ENCODE measurements at places on chromosomes 12 and 14. TPM values are rescaled to one million over a fixed set of nuclear protein-coding genes. Genes with fewer than 3 reads are reported as not detected.

DNA sequence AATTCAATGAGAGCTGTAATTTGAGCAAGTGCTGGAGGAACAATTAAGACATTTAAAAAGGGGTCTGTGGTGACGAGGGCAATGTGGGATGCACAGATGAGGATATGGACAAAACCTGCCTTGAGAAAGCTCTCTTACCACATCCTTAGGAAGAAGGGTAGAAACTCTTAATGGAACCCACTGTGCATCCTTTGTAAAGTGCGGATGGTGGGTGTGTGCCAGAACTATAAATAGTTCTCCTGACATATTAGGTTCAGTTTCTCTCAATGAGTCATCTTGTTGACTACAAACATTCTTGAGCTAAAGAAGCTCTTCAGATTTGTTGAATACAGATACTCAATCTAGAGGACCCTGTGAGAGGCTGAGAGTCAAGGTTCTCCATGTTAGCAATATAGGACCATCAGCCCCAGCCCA, 106.1 kb upstream of the ANO4 start:
- DNase-seq: no peak

TMEM132C gene
- not detected for total RNA-seq

- DNase-seq: no peak
These were observed 88.4 kb downstream of the PELI2 start for GRCh38 chr14:56206596-56206995.

DNA sequence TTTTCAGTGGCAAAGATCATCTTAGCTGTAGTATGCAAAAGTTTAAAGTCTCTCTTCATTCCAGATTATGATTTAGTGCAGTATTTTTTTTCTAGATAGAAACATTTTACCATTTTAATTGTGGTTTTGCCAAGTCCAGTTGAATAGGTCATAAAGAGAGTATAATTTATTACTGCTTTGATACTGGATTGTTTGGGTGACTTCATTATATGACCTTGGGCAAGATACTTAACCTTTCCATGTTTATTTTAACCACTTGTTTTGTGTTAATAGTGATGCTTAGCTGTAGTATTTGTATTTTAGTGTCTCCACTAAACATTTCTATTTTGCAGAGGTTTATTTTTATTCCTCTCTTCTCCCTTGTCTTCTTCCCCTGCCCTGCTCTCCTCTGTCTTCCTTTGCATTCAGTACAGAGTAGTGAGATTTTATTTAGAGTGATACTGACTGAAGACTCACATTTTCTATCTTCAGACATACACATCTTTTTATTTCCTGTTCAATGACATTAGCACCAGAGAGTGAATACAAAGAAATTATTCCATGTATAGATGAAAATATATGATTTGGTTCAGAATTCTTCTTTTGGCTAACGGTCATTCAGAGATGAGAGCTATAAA, 215.2 kb downstream of the ERC1 start:
- no peak for DNase-seq

- no peak for DNase-seq
These were observed 161.6 kb downstream of the CACNA1C start for GRCh38 chr12:2214411-2214810.

DNA sequence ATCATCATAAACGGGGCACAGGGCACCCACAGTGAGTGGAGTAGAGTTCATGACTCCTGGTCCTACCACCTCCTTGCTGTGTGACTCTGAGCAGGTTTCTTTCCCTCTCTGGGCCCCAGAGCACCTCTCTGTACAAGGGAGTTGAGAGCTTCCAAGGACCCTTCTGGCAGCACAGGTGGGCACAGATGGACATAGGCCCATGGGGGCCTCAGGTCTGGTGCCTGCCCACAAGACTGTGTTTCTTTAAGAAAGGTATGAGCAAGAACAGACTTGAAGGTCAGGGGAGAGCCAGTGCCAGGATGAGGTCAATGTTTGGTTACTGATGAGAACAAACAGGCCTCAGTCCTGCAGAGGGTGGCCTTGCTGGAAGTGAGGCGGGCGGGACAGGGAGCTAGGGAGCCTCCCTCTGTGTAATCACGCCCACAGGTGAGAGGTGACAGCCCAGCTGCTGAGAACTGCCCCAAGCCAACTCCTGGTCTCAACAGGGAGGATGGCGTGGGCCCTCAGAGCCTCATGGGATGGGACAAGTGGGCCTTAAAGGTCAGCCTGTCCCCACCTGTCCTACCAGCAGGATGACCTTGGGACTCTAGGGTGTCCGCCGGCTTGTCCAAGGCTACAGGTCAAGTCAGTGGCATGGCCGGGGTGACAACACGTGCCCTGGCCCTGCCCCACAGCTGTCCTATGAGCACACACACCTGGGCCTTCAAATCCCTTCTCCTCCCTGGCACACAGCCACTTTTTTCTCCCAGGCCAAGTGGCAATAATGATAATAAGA, 49.1 kb downstream of the CCDC85C start:
- no peak for DNase-seq

DNA sequence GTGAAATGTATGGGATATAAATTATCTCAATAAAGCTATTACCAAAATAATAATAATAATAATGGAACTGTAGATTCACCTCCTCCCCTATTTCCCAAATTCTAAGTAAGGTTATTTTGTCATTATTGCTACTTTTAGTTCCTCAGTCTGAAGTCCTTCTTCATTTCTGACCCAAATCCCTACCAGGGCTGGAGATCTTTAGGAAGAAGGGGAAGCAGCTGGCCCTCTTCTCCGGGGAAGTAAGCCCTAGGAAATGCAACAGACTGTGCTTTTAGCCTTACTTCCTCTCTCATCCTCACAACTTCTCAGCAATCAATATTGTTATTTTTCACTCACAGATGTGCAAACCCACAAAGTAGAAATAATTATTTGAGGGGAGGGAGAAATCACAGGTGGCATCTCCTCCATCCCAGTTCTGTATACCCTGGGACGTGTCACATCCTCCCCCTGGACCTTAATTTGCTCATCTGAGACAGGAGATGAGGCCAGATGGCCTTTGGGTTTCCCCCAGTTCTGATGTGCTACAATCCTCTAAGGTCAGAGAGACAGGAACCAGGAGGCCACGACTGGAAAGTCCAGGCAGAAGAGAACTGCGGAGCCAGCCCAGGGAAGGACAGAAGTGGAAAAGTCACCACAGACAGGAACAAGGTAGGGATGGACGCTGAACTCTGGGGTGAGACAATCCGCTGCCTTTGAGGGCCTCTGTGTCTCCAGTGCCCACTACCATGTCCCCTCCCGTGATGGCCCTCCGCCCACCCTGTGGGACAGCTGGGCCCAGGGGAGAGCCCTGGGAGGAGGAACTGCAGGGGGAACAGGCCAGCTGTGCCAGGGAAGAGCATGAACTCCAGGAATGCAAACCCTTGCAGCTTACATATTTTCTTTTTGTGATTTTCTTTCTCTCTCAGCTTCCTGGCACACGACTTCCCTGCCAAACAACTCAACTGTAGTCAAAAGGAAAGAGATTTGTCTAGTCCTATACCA, 10.6 kb upstream of the TNFRSF1A start:
- no peak for DNase-seq

FOXN4 gene
- not detected for total RNA-seq

- DNase-seq: peak; percentile 34
These were observed 1.4 kb downstream of the KRT2 start for GRCh38 chr12:52650520-52651081.

DNA sequence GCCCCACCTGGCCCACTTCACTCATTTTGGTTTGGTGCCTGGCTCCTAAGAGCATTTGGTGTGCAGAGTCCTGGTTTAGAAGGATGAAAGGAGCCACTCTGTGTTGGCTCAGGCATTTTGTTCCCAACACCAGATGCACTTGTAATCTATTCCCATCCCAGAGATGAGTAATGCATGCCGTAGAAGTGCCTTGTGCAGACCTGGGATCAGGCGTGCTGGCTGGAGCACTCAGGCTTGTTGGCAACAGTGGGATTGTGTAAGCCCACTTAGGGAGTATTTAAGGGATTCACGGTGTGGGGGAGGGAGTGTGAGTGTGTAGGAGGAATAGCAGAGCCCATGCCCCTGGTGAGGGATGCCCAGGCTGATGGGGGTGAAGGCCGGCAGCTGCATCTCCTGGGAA, 501.5 kb upstream of the TBX3 start:
- DNase-seq: no peak

KCNA1 gene
- total RNA-seq: not detected

TOMM20L gene
- total RNA-seq: not detected

DNA sequence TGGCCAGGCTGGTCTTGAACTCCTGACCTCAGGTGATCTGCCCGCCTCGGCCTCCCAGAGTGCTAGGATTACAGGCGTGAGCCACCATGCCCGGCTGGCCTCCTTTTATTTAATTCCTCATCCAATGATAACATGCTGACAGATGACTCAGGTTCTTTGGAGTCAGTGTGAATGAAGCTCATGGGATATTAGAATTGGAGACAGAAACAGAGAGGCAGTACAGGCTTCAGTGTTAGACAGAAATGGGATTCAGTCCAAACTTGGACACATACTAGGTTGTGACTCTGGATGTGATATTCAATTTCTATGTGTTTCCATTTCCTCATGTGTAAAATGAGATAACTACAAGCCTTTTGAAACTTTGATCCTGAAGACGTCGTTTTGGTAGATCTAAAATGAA, 47.3 kb downstream of the PDE3A start:
- no peak for DNase-seq

GRCh38 chr12:29691161-29691854, 92.4 kb downstream of the TMTC1 start:
- no peak for DNase-seq

DNA sequence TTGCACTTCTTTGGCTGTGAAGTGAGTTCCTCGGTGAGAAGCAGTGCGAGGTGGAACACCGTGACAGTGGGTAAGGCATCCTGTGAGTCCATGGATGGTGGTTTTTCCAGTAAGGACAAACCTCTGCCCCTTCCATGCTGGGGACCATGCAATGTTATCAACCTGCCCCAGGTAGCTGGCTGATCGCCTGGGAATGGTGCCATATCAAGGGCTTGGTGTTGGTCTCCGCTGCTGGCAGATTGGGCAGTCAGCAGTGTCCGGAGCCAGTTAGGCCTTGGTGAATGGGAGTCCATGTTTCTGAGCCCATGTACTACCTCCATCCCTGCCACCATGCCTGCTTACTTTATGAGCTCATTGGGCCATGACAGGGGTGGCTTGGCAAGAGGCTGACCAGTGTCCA, 114.7 kb upstream of the C14orf180 start:
- DNase-seq: no peak

CMA1 gene
- not detected for total RNA-seq

TIMELESS gene
- 26.5 TPM for total RNA-seq

GRCh38 chr14:40911141-40911540, 695.5 kb upstream of the LRFN5 start:
- no peak for DNase-seq

GRCh38 chr14:90839889-90840266, 23.6 kb upstream of the TTC7B start:
- no peak for DNase-seq

GRCh38 chr14:26765301-26765700, 167.5 kb upstream of the NOVA1 start:
- peak; percentile 15 for DNase-seq

- DNase-seq: no peak
These were observed 55.6 kb downstream of the FNTB start for GRCh38 chr14:65042296-65042695.
